SK-MEL-5 (cell line): ENCODE measurements at places on chromosomes 6 and 20. TPM values are rescaled to one million over a fixed set of nuclear protein-coding genes. Genes with fewer than 3 reads are reported as not detected.

The TRIM31 gene
- not detected in 2 replicates for total RNA-seq

The GSTA3 gene
- 0.80 TPM in 1 of 2 replicates, not detected in the other for total RNA-seq

The CARMIL1 gene
- total RNA-seq = 45.1 and 45.5 TPM in 2 replicates

The HLA-DRA gene
- total RNA-seq = 5.7 and 10.0 TPM in 2 replicates

- no peak for DNase-seq
Observed at GRCh38 chr20:56857950-56858349, 228.8 kb downstream of the TFAP2C start.

GRCh38 chr6:119395192-119395591, 45.6 kb upstream of the MAN1A1 start:
- DNase-seq = no peak

GRCh38 chr6:34174846-34175399, 29.0 kb upstream of the GRM4 start:
- DNase-seq = peak; percentile 45

DNA sequence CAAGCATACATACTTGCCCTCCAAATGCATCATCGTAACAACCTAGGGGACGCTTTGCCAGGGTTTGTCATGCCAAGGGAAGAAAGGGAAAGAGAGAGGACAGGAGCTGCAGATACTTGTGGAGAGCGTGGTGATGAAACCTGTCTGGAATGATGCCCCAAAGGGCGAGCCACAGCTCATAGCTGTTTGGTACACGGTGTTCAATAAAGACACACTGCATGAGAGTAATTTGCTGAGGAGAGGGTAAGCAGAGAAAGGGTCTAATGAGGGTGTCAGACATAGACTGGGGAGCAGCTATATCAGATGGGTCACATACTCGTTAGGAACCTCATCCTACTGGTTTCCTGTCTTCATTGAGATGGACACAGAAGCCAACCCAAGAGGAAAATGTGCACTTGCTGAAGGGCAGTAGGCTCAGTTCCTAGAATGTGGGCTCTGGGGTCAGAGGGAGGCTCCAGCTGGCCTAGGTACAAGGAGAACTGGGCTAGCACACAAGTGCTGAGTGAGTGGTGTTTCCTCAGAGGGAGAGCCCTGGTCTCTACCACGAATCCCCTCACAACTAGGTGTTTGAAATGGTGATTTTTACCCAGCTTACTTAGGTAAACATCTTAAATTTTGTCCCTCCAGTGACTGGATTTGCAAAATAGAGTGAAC, 5.2 kb upstream of the FOXO3 start:
- DNase-seq = no peak

- no peak for DNase-seq
Observed at GRCh38 chr20:55205665-55206064, 730.3 kb downstream of the DOK5 start.

DNA sequence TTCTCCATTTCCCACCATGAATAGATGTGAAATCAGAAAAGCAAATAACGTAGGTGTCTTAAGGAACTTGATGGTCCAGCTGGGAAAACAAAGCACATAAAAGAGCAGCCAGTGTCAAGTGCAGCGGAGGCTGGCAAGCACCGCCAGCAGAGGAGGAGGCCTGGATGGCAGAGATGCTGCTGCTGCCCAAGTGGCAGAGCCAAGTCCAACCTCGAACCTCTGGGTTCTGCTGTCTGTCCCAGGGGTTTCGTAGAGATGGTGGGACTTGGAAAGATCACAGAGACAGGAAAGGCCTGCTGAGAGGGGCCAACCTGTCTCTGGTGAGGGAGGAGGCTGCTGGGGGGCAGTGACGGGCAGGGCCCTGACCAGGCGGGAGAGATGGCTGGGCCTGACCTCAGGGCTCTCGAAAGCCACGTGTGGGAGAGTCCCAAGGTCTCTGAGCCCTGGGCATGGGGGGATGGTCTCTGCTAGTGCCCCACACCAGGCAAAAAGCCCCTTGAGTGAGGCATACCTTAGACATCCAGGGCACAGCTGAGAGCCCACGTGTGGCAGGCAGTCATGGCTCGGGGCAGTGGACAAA, 77.3 kb downstream of the TCP11 start:
- DNase-seq = no peak

DNA sequence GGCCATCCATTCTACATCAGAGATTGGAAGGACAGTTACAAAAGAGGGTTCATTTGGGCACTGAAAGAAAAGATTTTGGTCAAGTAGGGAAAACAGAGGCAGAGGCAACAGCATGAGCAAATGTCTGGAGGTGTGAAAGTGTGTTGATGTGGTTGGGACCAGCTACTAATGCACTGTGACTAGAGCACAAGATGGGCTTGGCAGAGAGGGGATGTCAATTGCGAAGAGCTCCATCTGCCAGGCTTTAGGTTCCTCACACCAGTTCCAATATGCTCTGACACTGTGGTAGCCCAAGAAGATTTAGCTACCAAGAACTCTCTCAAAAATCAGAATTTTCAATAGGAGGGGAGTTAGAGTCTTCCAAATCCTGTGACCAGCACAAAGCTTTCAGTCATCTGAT, 42.1 kb downstream of the TRAF3IP2 start:
- DNase-seq = no peak

DNA sequence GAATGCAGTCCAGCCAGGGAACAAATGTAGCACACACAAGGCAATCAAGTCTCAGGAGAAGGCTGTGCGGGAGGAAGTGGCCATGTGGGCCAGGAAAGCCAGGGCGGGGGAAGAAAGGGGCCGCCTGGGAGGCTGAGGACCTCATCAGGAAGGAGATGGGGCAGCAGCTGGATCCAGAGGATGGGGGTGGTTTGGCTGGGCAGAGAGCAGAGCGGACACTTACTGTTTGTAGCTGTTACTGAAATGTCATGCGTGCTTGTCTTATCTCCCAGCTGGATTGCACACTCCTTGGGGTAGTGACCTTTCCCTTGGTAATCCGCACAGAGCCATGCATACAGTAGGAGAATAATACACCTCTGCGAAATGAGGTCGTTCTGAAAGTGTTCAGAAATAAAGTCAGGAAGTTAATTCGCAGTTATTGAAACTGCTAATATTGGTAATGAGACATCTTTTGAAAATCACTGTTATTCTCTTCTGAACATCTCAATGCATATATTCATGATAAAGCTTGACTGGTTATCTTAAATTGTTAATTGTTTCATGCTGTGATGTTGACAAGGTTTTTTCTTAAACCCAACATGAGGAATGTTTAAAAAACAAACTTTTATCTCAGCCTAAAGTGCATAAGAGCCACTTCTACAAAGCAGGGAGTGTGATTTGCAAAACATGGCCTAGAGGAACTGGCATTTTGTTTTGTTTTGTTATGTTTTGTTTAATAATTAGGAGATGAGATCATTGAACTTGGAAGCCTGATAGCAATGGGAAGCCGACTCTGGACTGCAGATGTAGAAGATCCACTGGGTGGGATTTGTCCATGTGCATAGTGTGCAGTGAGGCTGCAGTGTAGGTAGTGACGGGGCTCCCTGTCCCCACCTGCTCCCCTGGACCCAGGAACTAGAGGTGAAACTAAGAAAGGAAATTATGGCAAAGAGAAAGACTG, 18.0 kb upstream of the MAP3K4 start:
- DNase-seq = no peak

DNA sequence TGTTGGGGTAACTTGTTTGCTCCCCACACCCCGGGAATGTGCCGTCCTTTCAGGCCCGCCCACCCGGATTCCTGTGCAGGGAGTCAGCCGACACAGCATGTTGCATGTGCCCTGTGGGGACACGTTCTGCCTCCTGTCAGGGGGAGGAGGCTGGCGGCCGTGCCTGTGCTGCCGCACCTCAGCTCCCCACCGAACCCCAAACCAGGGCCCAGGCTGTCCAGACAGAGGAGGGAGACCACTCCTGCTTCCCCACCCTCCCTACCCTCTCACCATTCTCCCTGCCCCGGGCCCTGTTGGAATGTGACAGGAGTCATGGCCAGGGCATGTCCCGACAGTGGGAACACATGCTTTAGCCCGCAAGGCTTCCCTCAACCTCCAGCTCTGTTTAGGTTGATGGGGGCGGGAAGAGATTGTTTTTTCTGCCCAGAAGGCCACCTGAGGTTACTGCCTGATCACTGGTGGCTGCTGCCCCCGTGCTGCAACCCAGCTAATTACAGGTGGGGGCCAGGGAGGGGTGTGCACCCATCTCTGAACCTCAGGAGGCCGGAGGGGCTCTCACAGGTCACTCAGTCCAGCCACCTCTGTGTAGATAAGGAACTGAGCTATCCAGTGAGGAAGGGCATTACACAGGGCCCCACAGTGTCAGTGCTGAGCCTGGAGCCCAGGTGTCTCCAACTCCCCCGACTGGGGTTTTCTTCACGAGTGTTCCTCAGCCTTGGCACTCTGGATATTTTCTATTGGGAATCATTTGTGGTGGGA, 13.6 kb downstream of the LRRC73 start:
- peak; percentile 31 for DNase-seq

DNA sequence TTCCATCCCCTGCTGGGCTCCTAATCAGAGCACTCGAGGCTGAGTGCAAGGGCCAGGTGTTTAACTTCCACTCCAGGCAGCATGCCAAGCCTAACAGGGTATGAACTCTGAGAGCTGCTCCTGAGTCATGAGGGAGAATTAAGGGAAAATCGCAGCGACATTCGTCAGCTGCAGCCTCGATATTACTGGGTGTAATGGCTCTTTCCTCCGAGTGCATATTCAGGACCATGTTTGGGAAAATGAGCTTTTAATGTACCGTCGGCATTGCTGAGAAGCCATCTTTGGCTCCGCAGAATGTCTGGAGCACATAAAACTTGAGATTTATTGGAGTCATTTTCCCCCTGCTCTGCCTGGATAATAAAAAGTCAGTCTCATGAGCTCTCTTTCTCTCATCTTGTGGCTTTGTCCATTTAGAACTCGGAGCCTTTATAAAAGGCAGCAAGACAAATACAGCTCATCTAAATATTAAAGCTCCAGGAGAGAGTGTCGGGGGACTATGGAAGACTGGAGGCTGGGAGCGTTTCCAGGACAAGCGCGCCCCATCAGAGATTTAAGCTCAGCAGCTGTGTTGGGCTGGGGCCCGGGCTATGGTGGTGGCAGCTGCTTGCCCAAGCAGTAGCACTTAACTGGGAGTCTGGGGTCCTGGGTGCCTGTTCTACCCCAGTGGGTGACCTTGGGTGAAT, 103.7 kb downstream of the TOX2 start:
- no peak for DNase-seq

DNA sequence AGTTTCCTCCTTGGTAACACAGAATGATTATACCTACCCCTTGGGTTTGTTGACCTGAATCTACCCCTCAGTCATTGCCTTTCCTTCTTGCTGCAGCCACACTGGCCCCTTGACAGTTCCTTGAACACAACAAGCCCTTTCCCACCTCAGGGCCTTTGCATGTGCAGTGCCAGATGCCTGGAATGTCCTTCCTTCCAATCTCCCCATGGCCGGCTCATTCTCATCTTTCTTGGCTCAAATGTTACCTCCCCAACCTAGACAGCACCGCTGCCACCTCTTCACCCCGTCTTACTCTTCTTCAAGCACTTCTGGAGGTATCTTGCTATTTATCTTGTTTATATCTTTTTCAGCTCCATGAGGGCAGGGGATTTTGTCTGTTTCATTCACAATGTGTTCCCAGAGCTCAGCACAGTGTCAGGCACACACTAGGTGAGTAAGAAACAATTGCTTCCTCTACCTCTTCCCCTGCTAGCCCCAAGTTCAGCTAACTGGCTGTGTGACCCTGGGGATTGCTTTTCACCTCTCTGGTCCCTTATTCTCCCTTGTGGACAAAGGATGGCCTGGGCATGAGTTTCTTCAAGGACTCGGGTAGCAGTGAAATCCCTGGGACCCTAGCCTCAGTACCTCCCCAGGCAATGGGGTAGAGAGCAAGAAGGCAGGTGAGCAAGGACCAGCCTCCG, 121.5 kb downstream of the CEBPB start:
- no peak for DNase-seq

- no peak for DNase-seq
Observed at GRCh38 chr6:107110200-107110599, 5.1 kb downstream of the BEND3 start.

- no peak for DNase-seq
Observed at GRCh38 chr20:49710971-49711666, 2.6 kb downstream of the B4GALT5 start.

DNA sequence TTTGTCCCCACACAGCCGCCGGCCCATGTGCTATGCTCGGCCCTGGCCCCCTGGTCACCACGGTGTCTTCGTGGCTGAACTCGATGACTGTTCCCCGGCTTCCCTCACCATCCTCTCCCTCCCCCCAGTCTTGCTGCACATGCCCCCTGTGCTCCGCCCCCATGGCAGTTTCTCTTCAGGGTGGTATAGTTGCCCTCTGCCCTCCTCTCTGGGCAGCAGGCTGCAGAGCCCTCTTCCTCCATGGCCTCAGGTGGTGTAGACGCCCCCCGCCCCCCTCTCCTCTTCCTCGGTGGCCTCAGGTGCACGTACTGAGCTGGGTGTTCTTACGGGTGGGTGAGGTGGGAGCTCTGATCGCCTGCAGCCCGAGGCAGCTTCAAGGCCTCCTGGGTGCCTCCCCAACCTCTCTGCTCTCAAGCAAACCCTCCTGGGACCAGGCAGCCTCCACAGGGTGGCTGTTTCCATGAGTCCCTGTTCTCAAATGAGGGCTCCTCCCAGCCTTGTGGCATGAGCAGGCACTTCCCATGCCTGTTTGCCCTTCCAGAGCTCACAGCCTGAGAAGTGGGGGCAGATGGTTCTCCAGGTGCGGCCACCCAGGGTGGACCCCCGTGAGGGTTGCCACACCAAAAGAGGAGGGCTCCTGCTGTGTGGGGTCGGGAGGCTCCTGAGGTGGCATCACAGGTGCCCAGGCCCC, 24.8 kb downstream of the COL20A1 start:
- DNase-seq = no peak

DNA sequence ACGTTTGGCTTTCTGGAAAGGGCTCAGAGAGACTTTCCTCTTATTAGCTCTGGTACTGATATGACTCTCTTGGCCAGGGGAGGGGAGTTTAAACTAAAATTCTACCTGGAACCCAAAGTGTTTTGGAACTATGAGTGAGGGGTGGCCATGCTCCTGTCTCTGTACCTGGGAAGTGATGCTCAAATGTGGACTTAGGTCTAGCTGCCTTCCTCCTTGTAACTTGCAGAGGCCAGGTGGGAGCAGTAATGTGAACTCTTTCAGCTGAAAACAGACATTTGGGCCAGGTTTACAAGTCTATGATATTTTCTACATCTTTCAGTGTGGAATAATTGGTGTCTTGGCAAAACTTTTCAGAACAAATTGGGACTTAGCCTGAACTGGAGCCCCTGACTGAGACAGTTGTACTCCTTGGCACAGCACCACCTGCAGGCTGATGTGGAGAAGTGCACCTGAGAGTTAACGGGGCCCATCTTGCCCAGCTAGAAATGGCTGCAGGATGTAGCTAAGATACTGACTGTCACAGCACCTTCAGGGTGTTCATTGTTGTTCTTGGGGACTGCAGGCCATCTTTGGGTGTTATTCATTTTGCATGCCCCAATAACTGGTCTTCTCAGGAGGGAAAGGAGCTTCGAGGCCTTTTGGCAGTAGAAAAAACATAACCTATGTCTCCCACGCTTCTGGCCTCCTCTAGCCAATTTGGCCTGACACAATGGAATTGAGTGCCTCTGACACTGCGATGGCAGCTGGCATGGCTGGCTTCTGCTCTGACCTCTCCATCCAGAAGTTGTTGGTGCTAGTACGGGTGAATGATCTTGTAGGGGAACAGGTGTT, 37.1 kb downstream of the CD109 start:
- DNase-seq = peak; percentile 79
